Stimulated activated naive CD8-positive, alpha-beta T cell treated with anti-CD3 and anti-CD28 coated beads, Interleukin-15, Interleukin-2, amounts not matched to agents 100 U/mL and 50 U/mL, for 24 hours (primary cell): ENCODE measurements at places on chromosomes 1 and 21.

DNA sequence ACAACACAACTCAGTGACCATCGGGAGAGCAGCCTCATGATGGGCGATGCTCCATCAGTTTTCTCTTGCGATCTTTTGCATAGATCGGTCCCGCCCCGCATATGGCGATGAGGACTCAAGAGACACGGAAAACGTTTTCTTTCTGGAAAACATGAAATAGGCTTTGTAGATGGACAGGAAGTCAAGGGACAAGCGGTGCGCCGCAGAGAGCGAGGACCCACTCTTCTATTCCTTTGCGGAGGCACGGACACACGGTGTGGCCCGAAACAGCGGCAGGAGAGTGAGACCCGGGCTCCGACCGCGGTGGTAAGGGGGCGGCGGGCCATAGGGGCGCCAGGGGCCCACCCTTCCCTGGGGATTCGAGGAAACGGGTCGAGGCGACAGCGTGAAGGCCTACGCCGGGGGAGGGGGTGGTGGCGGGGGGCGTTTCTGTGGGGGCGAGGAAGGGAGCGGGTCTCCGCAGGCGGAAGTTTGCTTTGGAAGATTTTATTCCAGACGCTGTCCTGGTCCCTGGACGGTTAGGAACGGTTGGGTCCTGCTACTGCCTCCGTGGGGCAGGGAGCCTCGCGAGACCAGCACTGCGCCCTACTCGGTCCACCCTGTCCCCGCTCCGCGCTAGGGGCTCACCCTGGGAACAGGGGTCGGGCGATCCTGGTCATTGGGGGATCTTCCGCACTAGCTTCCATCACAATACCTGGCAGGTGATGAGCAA, 796 bp upstream of the TDRKH start:
- DNase-seq, result peak; percentile 21

- DNase-seq, result no peak
Measured at GRCh38 chr21:41377715-41378114, 15.9 kb downstream of the MX2 start.

DNA sequence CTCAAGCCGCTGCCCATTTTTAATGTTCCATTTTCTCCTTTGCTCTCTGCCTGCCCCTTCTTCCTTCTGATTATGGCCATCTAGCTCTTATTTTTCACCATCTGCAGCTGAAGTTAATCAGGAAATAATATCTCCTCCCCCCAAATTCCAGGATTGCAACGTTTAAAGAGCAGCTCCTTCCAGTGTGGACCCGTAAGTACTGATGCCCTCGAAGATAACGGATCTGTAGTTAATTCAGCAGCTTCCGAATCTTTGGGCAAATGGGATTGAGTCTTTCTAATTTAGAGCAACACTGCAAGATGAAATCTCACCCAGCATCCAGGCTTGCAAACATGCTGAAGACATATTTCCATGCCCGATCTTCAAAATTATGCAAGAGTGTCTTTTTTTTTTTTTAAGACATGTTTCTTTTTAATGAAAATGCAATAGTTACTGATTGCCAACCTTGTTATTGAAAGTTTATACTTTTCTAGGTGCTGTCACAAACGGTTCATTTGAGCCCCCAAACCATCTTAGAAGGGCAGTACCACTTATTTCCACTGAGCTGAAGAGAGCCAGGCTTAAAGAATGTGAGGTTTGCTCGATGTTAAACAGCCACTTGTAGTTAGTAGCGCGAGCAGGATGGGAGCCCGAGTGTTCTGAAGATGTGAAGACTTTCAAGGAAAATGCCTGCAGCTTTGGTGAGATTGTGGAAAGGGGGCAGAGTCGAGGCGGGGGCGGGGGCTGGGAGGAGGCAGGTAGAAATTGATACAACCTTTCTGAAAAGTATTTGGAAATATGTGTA, 10.9 kb upstream of the RCAN3 start:
- no peak for DNase-seq

DNA sequence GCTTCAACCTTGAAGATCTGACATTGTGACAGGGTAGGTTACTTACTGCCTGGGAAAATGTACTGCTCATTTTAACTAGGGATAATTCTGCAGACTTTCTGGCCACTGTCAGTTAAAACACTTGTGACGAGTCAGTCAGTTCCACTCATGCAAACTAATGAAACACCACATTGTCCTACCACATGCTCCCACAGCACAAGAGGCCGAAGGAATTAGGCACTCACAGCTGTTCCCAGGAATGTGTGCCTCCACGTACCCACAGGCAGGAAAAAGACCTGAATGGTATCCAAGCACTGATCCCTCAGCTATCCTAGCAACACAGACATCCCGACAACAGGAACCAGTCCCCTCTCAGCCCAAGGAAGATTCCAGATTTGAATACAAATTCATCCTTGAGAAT, 12.3 kb downstream of the BCAR3 start:
- no peak for DNase-seq

DNA sequence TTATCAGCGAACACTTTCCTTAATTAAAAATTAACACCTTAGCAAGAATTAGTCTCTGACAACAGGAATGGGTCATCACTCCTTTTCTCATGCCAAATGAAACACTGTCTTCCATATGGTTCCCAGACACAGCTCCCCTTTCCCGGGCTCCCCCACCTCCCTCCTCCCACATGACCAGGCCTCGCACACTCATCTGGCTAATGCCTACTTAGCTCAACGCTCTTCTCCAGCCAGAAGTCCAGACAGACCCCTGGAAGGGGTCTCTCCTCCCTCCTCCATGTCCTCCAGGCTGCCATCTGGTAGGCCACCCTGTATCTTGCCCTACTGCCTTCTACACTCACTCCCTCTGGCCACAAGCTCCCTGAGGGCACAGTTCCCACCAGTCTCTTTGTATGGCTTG, 39.9 kb downstream of the KCNC4 start:
- no peak for DNase-seq
